ENCODE measurements at places on chromosomes 7 and 10. TPM values are rescaled to one million over a fixed set of nuclear protein-coding genes. Genes with fewer than 3 reads are reported as not detected.

The DNAJC12 gene
- 4.0 TPM for total RNA-seq

The CAV2 gene
- total RNA-seq: 311 TPM

The FAM25C gene
- total RNA-seq: not detected

The SLC16A12 gene
- total RNA-seq: 3.1 TPM

The WDR86 gene
- not detected for total RNA-seq

The TBRG4 gene
- total RNA-seq: 61.4 TPM

The CCDC172 gene
- total RNA-seq: not detected

The TMEM196 gene
- total RNA-seq: not detected

The VWDE gene
- 0.38 TPM for total RNA-seq

The MUC12 gene
- 0.19 TPM for total RNA-seq

GRCh38 chr7:151553356-151553755 is 33.7 kb upstream of the RHEB start:
- DNase-seq: no peak

DNA sequence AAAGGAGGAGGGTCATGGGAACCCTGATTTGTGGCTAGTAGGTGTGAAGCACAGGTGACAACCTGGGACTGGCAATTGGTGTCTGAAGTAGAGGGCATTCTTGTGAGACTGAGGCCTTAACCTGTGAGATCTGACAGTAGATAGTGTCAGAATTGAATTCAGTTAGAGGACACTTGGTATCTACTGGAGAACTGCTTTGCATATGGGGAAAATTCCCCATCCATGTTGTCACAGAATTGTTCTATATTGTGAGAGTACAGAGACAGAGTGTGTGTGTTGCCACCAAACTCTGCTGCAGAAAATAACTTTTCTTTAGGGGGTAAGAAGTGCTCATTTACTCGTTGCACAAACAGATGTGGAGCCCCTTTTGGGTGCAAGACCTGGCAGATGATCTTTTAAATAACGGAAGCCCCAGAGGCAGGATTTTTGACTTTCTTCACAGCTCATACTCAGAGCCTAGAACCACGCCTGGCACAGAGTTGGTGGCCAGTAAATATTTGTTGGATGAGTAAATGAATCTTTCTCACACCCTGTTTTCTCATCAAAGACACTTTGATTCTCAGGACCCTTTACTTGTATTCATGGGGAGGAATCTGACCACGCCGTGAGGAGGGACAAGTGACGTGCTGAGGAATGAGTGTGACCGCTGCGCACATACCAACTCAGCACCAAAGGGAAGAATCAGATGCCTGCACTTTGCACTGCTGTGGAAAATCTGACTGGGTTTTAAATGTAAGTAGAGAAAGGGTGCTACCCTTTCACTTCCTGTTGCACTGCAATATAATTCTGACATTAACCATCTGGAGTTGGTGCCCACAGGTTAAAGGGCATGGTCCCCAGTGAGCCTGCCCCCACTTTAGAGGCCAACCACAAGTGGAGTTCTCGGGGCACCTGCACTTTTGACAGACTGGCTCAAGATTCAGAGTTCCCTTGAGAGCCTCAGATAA is 39.2 kb upstream of the SDHAF3 start:
- DNase-seq: no peak

DNA sequence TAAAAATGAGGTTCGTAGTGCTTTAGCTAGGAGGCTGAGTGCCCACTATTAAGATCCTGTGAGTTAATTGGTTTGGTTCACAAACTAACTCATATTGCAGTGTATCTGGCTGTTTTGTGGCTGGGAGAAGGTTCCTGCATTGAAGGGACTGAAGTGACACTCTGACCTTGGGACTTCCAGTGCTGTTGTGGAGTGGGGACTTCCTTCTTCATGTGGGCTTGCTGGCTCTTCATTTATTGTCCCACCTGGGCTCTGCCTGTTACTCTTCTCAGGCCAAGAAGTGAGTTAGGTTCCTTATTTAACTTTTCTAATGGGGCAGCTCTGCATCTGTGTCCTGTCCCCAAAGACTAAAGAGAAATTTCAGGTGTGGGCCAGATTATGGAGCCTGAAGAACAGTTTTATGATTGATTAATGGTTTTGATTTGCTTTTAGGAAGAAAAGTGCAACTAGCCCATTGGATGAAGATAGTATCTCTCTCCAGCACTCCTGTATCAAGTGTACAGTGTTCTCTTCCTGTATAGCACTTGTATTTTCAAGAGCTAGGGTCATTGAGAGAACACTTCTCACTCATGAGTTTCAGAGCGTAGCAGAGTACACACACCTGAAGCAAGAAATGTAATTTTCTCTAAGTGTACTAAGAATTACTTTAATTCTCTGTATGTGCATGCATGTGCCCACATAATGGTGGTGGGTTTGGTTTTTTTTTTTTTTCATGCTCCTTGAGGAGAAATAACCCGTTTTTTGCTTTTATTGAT is 54.8 kb downstream of the AUTS2 start:
- DNase-seq: no peak

DNA sequence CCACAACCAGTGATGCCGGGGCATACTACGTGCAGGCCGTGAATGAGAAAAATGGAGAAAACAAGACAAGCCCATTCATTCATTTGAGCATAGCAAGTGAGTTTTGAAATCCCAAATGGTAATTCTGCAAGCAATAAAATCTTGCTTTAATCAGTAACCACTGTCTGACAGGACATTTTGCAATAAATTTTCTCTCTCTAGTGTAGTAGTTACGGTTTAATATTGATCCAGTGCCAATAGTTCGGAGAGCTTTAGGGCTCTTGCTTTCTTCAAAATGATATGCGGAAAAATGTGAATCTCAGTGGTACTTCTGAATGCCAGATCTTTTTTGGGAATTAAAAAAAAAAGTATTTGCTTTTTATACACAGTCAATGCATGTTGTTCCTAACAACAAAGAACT is 520.4 kb downstream of the SDK1 start:
- DNase-seq: no peak

DNA sequence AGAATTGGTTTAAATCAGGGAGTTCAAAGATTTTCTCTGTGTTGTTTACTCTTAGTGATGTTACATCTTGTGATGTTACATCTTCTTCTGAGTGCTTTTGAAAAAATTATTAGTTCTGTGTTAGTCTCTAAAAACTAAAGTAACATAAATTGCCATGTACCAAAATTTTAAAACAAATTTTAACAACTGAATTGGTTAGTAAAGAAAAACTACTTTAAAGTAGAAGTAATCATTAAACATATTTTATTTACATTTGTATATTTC is 5.2 kb upstream of the IGF2BP3 start:
- no peak for DNase-seq

DNA sequence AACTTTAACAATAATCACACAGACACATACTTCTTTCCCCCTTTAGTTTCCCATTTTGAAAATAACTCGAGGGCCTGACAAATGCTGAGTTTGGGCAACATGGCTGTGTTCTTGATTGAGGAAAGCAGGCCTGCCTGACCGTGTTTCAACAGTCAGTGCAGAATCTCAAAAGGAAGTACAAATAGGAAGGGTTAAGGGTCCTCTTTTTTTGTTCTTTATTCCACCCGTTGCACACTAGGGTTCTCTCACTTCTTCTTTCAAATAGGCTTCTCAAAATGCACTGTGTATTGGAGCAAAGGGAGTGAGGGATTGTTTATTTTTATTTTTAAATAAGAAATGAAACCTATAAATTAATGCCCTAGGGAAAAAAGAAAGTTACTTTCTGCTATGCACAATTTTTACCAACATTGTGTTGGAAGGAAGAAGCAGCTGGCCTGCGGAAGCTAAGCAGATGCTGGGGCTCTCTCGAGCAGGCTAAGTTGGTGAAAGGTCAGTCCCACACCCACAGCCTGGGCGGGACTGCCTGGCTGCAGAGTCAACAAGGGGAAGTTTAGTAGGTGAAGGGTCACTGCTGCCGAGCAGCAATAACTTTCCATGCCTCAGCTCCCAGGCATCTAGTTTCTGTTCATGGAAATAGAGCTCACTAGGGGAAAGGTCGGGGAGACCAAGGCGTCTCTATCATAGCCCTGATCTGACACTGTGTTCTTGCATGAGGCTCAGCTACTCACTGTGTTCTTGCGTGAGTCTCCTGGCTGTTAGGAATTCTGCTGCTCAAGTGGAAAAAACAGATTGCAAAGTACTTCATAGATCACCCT is 12.2 kb upstream of the PDK4 start:
- DNase-seq: peak; percentile 94

GRCh38 chr7:30256349-30256858 is 28.0 kb upstream of the ZNRF2 start:
- no peak for DNase-seq

DNA sequence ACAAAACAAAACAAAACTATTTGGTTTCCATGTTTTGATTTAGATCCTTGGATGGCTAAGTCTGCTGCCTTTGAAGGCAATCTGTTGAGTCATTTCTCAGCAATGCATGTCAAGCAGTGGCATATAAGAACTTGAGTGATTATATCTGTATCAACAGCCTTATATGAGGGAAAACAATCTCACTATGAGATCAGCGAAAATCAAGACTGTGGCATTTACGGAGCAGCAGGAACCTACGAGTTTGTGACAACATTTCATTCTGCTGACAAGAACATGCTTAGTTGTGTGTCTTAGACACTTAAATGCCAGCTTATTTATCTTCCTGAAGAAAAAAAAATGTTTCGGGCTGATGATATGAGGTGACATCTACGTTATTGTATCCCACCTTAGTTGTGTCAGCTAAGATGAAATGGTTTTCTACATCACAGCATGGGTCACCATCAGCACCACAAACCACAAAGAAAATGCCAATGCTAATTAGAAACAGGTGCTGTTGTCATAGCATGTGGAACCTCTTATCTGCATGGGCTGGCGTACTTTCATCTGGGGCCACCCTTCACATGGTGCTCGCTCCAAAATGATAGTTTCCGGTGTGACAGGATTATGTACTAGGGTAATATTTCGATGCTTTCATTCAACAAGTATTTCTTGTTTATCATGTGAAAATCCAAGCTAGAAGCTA is 1085.5 kb downstream of the SORCS1 start:
- no peak for DNase-seq

DNA sequence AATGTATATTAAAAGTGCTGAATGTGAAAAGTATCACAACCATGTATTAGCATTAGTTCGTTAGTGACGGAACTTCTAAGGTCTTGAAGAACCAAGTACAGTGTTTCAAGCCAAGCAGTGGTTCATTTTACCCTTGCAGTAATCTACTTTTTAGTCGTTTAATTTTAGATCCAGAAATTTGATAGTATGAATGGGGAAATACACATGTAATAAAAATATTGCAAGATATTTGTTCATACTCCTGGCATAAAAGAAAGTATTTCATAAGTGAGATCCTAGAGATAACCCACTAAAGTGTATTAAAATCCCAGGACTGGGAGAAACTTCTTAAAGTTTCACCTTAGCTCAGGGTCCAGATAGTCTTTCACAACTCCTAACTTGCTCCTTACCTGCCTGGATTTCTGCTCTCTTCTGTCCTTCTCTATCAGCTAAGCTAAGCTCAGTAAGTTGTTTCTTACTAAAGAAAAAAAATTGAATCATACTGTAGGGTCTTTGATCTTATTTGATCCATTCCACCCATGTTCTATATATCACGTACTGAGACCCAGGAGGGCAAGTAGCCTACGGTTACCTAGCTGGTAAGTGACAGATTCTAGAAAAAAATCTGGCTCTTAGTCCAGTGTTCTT is 1.5 kb downstream of the BCAP29 start:
- DNase-seq: no peak

GRCh38 chr10:1881636-1882035 is 144.3 kb upstream of the ADARB2 start:
- DNase-seq: no peak

- DNase-seq: no peak
These were observed 103.8 kb upstream of the LYZL1 start for GRCh38 chr10:29185050-29185449.

DNA sequence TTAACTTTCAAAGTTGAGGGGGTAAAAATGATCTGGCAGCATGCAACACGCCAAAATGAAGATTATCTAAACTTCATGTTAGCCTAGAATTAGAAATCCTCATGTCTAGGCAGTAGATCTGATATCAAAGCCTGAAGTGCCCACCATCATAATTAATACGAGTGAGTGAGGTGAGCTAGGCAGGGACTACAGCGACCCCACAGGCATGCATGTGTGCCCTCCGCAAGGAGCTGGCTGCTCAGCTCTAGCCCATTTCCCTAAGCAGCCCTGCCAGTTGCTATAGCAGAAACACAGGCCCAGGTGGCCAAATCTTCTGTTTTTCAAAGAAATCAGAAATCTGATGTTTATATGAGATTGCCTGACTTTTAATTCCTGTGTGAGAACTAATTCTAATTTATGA is 93.1 kb upstream of the IFRD1 start:
- DNase-seq: no peak

DNA sequence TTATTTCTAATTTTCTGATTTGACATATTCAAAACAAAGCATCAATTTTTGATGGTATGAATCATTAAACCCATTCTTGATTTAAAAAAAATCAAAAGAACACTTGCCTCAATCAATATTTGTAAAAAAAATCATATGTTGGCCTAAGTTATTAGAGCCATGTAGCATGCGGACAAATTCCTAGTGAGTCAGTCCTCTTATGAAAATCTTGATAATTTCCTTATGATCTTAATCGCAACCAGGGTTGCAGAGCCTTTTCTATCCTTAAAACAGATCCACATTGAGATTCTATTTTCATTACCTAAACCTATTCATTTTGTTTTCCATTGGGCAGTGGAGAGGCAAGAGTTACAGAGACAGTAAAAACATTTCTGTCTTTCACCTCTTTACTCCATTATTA is 203.2 kb downstream of the ARL4A start:
- DNase-seq: no peak

GRCh38 chr7:139114018-139114417 is 4.5 kb upstream of the ZC3HAV1 start:
- no peak for DNase-seq

- no peak for DNase-seq
These were observed 158.3 kb downstream of the FRMD4A start for GRCh38 chr10:14172336-14172950.

DNA sequence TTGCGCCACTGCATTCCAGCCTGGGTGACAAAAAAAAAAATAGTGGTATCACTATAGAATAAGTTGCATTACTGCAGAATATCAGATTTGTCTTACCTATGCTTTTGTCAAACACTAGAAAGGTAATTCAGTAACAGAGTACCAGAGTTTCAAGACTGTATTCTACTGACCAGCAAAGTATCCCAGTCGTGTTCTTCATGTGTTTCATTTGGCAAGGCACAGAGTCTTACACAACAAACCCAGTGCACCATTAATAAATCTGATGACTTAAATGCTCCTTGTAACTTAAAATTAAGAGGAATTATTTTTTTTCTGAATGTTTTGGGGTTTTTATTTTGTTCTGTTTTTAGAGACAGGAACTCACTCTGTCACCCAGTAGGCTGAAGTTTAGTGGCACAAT is 34.4 kb upstream of the PBLD start:
- no peak for DNase-seq

- DNase-seq: no peak
These were observed 61.6 kb downstream of the PRSS58 start for GRCh38 chr7:142196066-142196840.

GRCh38 chr10:50576245-50576815 is 47.4 kb downstream of the SGMS1 start:
- no peak for DNase-seq
